Stimulated activated naive B cell treated with anti-CD40 and anti-IgM and Interleukin-4, amounts not matched to agents 10 μg/mL and 1 μg/mL and 100 μg/mL, for 72 hours (primary cell): ENCODE measurements at places on chromosomes 1 and 21.

DNA sequence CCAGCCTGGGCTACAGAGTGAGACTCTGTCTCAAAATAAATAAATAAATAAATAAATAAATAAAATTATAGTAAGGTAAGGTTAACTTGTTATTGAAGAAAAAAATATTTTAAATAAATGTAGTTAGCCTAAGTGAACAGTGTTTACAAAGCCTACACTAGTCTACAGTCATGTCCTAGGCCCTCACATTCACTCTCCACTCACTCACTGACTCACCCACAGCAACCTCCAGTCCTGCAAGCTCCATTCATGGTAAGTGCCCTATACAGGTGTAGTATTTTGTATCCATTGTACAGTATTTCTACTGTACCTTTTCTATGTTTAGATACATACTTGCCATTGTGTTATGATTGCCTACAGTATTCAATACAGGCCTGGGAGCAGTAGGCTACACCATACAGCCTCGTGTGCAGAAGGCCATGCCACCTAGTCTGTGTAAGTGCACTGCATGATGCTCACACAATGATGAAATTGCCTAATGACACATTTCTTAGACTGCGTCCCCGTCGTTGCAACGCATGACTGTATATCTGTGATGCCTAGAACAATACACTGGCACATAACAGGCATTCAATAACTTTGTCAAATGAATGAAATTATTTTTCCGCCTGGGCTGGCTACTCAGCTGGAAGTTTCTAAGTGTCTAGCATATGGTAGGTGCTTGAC, 14.8 kb downstream of the KCNN3 start:
- no peak for DNase-seq

- peak; percentile 34 for DNase-seq
Observed at GRCh38 chr1:93908394-93909145, 660 bp downstream of the GCLM start.

GRCh38 chr1:165829888-165830287, 2.5 kb downstream of the UCK2 start:
- no peak for DNase-seq

DNA sequence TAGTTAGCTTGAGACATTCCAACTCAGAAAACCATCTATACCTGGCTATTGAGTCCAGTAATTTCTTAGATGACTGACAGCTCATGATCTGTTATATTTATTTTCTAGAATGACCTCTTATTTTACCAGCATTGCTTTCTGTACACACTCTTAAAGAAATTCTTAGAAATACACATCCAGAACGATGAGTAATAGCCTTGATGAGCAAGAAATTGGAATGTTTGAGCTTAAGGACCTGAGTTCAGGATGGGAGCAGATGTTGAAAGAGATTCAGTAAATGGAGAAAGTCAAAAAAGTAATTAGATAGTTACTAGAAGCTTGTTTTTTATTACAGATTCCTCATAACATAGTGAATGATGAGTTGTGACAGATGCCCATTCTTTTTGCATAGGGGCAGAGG, 11.7 kb downstream of the PYHIN1 start:
- no peak for DNase-seq

GRCh38 chr1:53862507-53862906, 24.4 kb upstream of the NDC1 start:
- DNase-seq = peak; percentile 32

GRCh38 chr1:3119725-3120124, 50.7 kb downstream of the PRDM16 start:
- DNase-seq = no peak

GRCh38 chr1:209653915-209654351, 1.7 kb upstream of the LAMB3 start:
- DNase-seq = no peak

DNA sequence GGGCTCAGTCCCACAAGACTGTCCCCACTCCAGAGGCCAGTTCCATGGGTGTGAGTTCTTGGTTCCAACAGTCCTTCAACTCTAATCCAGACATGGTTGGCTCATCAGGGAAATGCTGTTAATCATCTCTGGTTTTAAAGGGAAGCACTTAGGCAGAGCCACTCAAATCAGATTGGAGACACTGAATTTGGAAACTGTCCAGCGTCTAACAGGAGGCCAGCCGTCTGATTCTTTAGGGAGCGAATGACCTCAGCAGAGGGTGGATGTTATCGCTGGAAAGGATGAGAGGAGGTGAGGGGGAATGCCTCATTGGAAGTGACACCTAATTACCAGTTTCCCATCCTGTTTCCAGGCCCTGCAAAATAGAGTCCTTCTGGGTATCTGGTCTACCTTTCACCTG, 22.8 kb upstream of the LRRC38 start:
- no peak for DNase-seq
